ENCODE measurements at places on chromosomes 5 and 9.

GRCh38 chr9:86041311-86041741 lies 58.0 kb downstream of the GOLM1 start:
- no peak for DNase-seq

GRCh38 chr5:76590027-76590426 lies 33.2 kb downstream of the F2RL2 start:
- no peak for DNase-seq

GRCh38 chr5:178324481-178325310 lies 92.1 kb upstream of the PHYKPL start:
- DNase-seq = no peak

- no peak for DNase-seq
These were observed 80.5 kb downstream of the NREP start for GRCh38 chr5:111676466-111676865.

- no peak for DNase-seq
These were observed 282.9 kb downstream of the NFIB start for GRCh38 chr9:14031060-14031414.

DNA sequence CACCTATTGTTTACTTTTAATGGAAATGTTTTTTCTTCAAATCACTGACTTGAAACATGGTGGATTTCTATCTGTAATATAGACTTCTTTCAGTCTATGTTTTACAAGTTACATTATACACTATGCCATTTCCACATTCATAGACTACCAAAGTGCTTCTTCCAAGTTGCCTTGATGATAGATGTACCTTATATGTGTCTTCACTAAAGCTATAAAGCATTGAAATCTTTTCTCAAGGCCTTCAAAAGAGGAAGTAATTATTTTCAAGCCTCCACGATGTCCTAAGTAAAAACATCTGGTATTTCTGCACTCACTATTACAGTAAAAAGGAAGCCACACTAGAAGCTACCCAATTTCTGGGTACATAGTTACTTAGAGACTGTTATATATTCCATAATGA lies 113.3 kb downstream of the FGF10 start:
- DNase-seq = peak; percentile 82

- peak; percentile 81 for DNase-seq
These were observed 207.2 kb downstream of the ENC1 start for GRCh38 chr5:74433255-74433895.

DNA sequence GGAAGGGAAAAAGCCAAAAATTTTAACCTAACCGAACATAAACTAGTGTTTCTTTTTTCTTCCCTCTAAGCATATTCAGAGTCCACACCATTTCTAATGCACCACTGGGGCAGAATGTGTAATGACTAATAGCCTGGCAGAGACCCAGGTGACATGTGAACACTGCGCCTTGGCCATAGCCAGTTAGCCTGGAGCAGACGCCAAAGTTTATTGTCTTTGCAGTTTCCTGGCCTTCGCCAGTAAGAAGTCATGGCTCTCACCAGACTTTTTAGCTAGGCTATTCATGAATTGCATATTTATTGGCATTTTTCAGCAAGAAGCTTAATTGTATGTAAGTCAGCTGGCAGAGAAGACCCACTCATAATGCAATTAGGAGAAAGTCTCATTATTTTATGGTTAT lies 182.8 kb upstream of the SLC27A6 start:
- DNase-seq = no peak

DNA sequence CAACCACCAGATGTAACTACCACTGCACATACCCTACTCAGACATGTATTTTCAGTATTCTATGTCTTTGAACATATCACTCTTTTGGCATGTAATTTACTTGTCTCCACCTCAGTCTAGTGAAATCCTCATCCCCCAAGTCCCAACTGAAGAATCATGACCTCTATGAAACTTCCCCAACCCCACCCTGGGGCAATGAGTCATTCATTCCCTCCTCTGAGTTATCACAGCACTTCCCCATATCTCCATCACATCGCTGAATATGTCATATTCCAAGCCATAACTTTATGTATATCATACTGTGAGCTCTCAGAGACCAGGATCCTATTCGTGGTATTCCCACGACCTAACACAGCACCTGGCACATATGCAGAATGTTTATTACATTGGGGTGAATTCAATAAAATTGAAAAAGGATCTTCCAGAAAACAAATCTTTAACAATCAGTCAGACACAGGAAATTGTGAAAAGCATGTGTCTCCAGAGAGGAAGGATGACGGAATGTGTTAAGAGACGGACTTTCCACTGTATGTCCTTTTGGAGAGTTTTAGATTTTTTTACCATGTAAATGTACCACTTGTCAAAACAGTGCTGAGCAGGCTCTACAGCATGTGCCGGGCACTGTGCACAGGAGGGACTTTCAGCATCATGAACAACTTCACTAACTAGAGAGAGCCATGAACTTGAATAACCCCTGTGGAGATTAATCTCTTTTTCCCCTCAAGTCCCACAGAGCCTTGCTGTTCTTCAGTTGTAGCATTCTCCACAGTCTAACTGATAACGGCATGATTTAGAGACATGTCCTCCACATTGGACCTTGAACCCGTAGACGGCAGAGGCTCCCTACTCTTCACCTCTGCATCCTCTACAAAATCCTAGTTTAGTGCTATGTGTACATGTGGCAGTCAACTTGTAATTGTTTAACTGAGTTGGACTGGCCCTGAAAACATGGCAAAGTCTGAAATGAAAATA lies 213.5 kb downstream of the GLIS3 start:
- peak; percentile 9 for DNase-seq

- no peak for DNase-seq
These were observed 32.2 kb upstream of the ANGPTL2 start for GRCh38 chr9:127154390-127155191.

DNA sequence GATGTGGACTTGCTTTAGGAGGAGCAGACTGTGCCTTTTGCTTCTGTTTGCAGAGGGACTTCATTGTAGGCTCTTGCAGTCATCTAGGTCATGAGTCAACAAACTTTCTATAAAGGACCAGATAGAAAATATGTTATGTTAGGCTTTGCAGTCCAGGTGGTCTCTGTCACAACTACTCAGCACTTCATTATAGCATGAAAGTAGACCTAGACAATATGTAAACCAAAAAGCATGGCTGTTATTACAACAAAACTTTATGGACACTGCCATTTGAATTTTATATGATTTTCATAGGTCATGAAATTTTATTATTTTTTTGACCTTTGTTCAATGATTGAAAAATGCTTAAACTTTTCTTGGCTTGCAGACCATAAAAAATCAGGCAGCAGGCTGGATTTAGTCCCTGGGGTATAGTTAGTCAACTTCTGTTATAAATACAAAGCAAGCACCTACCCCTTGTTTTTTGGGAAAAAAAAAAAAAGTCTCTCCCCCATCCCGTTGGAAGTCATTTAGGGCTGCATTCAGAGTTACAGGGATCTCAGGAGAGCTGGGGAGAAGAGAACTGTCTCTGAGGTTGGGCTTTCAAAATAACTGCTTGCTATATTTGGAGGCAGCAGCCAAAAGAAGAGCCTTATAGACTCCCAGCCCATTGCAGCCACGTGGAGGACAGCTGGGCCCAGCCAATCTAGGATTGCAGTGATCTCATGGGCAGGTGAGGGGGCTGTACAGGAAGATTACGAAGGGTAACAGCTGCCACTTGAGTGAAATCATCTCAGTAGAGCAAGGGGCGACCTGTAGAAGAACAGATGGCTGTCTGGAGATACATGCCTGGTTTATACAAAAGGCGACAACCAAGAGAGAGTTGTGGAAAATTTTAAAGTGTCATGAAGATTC lies 136.6 kb upstream of the TNC start:
- no peak for DNase-seq

GRCh38 chr5:172544371-172545095 lies 90.2 kb upstream of the SH3PXD2B start:
- no peak for DNase-seq

DNA sequence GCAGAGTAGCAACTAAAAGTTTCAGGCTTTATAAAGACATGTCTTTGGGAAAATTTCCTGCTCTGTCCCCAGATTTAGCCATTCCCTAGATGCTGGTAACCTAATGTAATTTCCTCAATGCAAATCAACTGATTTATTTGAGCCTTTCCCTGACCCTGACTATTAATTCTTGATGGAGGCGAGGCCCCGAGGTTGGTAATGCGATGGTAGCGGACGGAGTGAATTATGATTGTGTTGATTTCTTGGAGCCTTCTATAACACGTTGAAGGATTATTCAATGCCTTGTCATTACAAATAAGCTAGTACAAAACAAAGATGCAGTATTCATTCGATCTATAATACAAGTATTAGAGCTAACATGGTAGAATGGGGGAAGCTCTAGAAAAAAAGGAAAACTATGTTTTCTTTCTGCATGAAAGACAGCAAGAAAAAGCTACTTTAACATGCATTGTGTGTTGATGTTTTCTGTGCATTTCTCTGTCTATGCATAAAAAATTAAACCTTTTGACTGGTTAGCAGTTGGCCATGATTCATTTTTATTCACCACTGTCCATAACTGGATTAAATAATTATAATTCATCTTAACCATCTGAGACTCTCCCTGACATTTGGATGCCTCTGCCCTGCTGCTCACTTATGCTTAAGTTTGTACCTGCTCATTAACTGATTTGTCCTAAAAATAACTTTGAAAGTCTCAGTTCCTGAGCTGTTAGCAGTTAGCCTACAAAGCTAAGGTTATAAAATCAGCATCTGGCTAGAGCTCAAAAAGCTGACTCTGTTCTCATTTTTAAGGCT lies 490.2 kb upstream of the NUDT12 start:
- no peak for DNase-seq

DNA sequence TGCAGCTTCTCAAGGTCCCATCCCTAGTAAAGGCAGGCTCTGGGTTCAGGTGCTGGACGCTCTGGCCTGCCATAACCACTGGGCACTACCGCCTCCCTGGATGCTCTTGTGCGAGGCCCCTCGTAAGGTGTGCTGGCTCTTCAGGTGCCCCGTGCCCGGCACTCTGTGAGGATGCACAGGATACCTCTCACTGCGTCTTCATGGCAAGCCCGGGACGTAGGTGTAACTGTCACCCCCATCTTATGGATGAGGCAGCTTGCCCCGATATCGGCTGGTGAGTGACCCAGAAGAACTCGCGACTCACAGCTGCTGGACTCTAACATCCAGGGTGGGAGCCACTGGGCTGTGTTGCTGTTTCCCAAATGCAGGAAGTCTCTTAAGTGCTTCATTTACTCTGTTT lies 79.0 kb downstream of the GTF3C4 start:
- no peak for DNase-seq

GRCh38 chr9:34715639-34716215 lies 5.8 kb upstream of the CCL21 start:
- DNase-seq = no peak

GRCh38 chr9:26561928-26562327 lies 330.7 kb downstream of the CAAP1 start:
- DNase-seq = no peak

GRCh38 chr9:120350596-120350995 lies 229.4 kb downstream of the CDK5RAP2 start:
- DNase-seq = no peak

DNA sequence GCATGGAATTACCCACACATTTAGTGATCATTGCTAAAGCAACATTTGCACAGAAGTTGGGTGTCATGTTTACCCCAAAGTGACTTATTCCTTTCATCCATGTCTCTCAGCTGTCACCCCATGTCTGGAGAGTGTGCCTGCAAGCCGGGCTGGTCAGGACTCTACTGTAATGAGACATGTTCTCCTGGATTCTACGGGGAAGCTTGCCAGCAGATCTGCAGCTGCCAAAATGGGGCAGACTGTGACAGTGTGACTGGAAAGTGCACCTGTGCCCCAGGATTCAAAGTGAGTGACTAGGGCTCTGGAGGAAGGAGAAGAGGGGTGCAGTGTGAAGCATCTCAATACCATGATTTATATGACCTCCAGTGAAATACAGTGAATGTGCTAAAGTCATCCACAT lies 99.9 kb upstream of the PRRC1 start:
- DNase-seq = no peak

GRCh38 chr5:154559398-154560276 lies 81.6 kb upstream of the HAND1 start:
- no peak for DNase-seq

- no peak for DNase-seq
These were observed 24.9 kb downstream of the AHRR start for GRCh38 chr5:346229-346935.

DNA sequence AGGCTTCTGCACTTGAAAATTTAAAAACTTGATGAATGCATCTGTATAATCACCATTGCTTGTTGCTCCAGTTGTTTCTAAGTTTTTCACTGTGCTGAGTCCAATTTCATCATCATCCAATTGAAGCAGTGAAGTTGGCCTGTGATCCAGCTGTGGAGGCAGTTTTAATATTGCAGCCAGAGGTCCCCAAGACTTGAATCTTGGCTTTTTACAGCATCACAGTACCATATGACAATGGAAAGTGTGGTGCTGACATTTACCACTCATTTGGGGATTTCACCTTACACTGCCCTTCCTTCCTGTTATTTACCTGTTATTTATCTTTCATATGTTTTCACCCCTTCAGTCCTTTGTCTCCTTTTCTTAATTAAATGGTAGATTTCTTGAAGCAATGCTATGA lies 76.2 kb upstream of the SPIN1 start:
- DNase-seq = no peak

DNA sequence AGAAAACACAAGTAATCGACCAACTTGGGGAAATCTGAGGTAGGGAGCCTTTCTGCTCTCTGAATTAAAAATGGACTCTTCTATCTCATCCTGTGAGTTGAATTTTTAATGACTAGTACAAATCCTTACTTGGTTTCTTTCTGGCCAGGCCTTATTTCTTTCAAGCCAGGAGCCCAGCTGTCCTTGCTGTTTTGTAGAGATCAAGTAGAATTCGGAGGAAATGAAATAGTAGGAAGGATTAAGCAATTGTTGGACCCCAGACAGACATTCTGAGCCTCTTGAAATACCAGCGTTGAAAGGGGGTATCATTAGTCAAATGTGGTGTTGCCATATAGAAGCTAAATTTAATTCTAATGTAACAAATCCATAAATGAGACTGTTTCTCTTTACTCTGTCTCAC lies 53.7 kb upstream of the SMIM15 start:
- DNase-seq = no peak

DNA sequence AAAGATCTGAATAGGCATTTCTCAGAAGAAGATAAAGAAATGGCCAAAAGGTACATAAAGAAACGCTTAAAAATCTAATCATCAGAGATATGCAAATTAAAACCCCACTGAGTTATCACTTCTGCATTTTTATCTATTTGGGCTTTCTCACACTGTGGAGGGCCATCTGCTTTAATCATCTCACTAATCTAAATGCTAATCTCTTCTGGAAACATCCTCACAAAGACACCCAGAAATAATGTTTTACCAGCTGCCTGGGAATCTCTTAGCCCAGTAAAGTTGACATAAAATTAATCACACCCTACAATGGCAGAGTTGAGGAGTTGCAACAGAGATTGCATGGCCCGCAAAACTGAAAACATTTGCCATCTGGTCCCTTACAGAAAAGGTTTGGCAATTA lies 407.9 kb upstream of the CYLC2 start:
- DNase-seq = no peak

All from Kasumi-1 (cell line).